ENCODE measurements at places on chromosomes 7 and 10.

DNA sequence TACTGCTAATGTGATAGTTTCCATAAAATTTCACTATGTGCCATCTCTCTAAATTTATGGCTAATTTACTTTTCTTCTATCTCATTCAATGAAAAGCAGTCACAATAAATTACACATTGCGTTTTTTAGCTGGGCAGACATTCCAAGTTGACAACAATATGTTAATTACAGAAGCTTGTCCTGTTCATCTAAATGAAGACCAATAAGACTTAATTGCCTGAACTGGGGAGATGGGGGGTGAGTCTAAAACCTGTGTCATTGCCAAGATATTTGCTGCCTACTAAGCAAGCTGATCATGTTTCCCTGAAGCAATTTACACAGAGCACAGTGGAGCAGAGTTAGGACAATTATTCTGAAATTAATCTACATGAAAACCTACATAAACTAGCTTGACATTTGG lies 89.3 kb upstream of the ADRB1 start:
- DNase-seq, result no peak

- DNase-seq, result no peak
These were observed 268.7 kb downstream of the ZEB1 start for GRCh38 chr10:31587691-31588090.

DNA sequence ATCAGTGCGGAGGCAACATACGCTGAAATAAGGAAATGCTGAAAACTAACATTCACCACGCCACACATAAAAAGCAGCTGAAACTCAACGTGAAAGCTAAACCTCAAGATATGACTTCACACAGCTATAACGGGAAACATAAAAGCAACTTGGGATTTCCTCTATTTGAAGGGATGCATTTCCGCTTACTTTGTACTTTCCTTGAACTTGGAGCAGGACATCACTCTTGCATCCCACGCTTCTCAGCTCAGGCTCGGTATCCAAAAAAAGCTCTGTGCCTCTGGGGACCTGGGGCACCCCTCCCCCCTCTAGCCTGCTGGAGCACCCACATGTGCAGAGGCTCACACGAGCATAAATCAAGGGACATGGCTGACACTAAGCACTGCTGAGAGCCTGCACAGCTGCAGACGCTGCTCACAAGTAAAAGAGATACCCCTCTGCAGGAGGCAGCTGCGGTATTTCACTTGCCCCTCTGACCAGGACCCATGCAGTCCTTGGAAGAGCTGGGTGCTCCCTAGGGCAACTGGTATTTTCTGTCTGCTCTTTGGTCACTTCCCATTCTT lies 34.2 kb downstream of the PARD3 start:
- peak; percentile 42 for DNase-seq

- DNase-seq, result no peak
These were observed 237.3 kb downstream of the ZMYND11 start for GRCh38 chr10:372566-372965.

DNA sequence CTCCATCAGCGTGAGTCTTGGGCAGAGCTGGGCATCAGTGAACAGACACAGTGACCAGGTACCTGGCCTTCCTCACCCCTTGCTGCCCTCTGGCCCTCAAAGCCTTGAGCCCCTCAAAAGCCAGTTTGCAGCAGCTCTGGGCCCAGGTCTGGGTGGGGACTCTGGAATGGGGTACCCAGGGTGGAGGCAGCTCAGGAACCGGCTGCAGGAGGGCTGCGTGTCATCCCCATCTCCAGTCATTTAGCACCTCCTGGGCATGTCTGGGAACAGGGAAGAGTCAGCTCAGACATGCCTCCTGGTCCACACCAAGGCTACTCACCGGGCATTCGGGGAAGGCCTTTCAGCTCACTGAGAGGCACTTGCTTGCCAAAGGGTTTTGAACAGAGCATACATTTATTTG lies 503.3 kb downstream of the TCERG1L start:
- no peak for DNase-seq

GRCh38 chr7:48691788-48692187 lies 232.6 kb upstream of the CDC14C start:
- DNase-seq, result no peak

DNA sequence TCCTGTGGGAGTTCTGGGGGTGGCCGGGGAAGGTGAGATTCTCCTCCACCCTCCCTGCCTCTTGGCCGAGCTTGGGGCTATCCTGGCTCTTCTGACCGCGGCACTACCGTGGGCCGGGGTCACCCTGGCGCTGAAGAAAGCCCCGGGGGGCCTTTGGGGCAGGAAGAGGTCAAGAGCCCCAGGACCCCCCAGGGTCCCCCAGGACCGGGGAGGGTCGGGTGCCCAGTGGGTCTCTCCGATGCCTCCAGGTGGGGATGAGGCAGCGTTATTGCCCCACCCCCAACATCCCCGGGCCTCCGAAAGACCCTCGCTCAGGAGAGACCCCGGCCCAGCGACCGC lies 439 bp upstream of the KNDC1 start:
- no peak for DNase-seq

DNA sequence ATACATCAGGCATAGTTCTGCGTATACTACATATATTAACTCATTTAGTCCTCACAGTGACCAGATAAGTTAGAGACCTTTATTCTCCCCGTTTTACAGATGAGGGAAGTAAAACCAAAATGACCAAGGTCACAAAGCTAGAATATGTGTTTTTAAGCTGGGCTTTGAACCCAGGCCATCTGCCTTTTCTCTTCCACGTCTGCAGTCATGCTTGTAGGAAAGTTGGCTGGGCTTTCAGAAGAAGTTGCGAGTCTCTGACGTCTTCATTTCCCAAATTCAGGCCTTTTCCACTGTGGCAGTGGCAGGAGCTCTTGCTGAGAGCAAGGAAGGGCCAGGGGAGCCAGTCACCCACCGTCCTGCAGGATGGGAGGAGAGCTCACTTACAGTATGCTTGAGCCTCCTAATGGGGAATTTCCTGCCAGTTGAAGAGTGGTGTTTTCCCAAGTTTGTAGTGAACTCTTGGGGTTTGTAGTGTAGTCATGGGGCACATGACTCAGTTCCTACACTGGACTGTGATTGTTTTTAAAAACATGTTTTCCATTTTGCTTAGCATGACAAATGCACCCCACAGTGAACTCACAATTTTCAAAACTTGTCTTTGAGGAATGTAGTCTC lies 34.2 kb downstream of the CYP17A1 start:
- peak; percentile 54 for DNase-seq

GRCh38 chr10:5088703-5089261 lies 5.4 kb upstream of the AKR1C3 start:
- no peak for DNase-seq

- no peak for DNase-seq
These were observed 83.6 kb downstream of the NAMPT start for GRCh38 chr7:106201164-106201563.

GRCh38 chr7:16891338-16891737 lies 9.6 kb upstream of the AGR3 start:
- peak; percentile 24 for DNase-seq

- DNase-seq, result no peak
These were observed 16.8 kb upstream of the CRTAC1 start for GRCh38 chr10:98047009-98047741.

DNA sequence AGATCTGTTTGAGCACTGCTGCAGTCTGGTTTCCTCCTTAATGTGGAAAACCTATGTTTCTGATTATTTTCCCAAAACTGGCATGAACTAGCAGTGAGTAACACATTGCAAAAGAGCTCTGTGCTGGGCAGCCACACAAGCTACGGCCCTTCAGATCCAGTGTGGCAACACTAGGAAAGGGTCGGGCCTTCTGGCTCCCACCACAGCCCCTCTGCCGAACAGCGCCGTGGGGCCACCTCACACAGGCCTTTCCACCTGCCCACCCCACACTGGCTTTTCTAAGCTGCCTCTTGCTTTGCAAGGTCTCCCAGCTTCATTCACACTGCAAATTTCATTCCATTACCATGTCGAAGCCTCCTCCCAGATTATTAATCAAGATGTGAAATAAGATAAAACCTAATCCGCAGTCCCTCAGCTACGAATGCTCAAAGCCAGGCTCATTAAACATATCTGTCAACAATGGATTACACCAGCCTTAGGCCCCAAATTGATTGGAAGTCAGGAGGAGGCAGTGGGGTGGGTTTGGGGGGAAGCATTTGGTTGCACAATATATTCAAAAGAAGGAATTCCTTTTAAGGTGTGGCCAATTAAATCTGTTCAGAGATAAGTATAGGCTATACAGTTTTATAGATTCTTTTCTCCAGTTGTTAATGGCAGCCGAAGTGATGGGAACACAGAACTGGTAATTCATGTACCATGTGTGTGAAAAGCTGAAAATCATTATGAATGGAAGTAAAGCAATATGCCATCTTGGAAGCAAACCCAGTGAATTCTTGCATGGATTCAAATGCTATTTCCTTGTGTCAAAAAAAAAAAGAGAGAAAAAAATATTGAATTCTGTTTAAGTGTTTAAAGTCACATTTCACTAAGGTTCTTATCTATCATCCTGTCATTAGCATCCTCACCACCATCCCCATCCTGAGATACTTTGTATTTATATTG lies 223.7 kb downstream of the MTERF1 start:
- DNase-seq, result no peak

- DNase-seq, result no peak
These were observed 55.0 kb downstream of the DENND11 start for GRCh38 chr7:141646826-141647480.

DNA sequence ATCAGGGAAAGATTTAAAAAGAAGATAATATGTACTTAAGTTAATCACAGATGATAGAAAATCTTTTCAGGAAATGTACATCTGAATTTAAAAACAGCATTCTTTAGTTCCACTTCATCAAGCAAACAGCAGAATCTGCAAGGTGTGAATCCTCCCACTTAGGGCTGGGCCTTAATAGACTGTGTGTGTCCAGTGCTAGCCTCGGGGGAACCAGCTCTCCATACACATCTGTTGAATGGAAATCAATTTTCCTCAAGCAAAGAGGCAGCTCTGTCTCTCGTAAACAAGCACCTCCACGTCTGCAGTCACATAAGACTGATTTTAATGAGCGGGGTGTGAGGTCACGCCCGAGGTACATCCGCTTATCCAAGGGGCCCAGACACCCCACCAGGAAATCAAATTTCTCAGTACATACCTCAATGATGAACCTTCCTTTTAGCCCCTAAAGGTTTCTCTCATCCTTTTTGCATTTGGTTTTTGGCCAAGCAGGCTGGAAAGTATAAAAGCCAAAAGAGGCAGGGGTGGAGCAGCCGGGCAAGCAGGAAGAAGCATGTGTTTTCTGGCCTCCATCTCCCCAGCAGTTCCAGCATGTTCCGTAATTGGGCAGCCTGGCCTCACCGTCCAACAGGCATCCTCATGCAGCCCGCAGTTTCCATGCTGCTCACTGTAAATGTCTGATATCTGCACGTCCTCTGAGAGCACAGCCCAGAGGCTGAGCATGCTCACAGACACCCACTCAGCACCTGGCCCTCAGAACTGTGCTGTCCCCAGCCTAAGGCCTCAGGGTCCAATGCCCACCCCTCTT lies 131.3 kb downstream of the GLI3 start:
- no peak for DNase-seq

DNA sequence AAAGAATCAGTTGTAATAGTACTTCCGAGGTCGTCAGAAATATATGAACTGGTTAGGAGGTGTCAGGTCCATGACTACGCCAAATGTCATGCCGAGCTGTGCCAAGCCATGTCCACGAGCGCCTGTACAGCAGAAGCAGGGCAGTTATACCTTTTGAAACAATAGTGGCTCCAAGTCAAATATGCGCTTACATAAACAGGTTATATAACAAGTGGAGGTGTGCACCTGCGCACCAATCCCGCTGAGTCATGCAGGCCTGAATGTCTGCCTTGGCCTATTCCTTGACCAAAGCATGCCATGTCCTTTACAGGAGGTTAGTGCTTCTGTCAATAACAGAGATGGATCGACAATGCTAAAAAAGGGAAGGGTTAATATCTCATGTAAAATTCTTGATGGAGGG lies 21.3 kb upstream of the TRUB1 start:
- no peak for DNase-seq

GRCh38 chr7:82317760-82318159 lies 125.8 kb downstream of the CACNA2D1 start:
- no peak for DNase-seq

GRCh38 chr7:69994886-69995542 lies 396.7 kb downstream of the AUTS2 start:
- no peak for DNase-seq

- DNase-seq, result no peak
These were observed 237.5 kb downstream of the IPMK start for GRCh38 chr10:58030208-58030607.

DNA sequence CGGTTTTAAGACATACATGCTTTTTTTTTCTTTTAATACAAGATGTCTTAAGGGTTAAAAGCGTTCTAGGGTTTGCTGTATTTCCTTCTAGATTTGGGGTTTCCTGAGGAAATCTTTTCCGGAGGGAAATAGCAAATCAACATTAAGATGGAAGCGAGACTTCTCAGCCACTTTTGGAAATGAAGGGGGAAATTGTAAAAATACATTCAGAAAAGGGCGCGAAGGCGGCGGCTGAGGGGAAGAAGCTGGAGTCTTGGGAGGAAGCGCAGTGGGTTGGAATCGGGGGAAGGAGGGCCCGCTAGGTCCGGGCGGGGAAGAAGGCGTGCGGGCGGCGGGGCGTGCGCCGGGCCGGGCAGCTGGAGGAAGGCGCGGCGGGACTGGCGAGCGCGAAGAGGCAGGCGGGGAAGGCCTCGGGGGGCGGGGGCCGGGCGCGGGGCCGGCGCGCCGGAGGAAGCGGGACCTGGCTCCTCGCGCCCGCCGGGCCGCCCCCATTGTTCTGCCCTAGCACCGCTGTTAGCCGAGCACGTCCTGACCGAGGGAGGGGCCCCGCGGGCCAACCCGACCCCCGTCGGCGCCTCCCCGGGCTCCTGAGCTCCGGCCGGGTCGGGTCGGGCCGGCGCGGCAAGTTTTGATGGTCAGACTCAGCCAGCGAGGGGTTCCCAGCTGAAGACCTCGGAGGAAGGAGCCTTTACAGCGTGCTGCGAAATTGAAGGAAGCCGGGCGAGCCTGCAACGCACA lies 1.5 kb upstream of the SKIDA1 start:
- DNase-seq, result peak; percentile 74

DNA sequence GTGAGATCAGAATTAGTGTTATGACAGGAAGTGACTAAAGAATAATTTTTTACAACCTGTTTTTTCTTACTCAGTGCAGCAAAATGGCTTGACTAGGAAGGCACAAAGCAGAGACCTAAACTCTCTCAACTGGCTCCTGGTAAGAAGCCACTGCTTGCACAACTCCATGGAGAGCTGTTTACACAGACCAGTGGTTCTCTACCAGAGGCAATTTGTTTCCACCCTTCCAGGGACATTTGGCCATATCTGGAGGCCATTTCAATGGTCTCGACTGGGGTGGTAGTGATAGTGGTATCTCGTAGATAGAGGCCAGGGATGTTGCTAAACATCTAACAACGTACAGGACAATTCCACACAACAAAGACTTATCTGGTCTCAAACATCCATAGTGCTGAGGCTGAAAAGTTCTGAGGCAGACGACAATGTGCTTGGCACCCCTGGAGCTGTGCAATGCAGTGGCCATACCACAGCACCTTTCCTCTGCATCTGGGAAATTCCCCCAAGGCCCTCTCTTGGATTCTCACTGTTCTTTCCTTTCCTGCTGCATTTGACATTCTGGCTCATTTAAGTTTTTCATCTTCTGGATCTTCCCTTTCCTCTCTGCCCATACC lies 105.4 kb upstream of the LAMB4 start:
- no peak for DNase-seq
